Right kidney (tissue), 9 donors: ENCODE measurements at places on chromosomes 3 and 15.

- no peak for DNase-seq
These were observed 1.8 kb downstream of the ATP13A4 start for GRCh38 chr3:193552923-193553322.

- DNase-seq = no peak
These were observed 261.1 kb downstream of the ABHD5 start for GRCh38 chr3:43951813-43952212.

DNA sequence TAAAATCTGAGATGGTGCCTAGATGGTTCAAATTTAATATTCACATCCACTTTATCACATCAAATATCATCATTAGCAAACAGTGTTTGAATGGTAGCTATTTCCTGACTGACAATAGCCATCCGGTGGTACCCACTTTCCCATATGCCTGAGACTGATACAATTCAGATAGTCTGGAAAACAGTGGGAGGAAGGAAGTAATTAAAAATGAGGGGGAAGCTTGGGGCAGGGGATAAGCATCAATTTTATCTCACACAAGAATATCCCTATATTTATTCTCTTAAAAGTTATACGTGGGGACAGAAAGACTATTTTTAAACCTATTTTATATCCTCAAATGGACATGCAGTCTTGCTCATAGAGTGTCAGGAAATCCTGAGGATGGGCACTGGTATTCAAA, 122.5 kb upstream of the GAP43 start:
- DNase-seq = no peak

DNA sequence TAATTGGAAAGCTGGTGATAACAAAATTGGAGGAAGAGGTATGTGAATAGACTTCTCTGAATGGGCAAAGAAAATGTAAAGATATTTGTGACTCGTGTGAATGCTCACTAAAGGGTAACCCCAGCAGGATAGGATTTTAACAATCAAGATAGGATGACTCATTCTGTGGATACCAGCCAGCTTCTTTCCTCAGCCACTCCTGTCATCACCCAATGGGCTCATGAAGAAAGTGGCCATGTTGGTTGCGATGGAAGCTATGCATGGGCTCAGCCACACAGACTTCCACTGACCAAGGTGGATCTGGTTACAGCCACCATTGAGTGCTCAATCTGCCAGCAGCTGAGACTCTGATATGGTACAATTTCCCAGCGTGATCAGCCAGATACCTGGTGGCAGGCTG, 40.9 kb downstream of the STRIT1 start:
- DNase-seq = no peak

GRCh38 chr15:76071806-76072205, 12.0 kb downstream of the TMEM266 start:
- DNase-seq = no peak

DNA sequence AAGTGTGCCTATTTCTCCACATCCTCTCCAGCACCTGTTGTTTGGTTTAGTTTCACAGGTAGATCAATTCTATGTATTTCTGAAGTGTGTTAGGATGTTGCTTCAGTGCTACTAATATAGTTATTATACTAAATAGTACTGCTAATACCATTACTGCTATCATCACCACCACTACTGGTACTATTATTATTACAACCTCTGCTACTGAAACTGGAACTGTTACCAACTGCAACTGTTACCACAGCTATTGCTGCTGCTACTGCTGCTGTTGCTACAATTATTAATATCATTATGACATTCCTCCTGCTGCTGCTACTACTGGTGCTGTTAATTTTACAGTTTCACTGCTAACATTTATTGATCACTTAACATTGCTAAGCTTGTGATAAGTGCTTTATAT, 8.3 kb upstream of the LMOD3 start:
- no peak for DNase-seq
